Progenitor cell of endocrine pancreas (in vitro differentiated cells): ENCODE measurements at places on chromosomes 5 and 9.

DNA sequence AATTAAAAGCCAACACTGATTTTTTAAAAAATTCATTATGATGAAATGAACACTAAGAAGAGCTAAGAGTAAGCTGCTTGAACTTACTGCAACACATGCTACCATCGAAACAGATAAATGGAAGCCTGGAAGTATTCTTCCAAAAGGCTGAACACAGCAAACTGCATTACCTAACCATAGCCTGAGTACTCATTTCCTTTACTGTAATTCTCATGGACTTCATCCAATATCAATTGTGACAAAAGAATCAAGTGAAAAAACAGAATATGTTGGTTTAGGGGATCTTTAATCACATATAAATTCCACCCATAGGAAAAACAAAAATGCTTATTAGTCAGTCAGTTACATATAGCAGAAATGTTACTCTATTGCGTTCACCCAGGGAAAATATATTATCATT lies 68.5 kb downstream of the DROSHA start:
- no peak for DNase-seq

DNA sequence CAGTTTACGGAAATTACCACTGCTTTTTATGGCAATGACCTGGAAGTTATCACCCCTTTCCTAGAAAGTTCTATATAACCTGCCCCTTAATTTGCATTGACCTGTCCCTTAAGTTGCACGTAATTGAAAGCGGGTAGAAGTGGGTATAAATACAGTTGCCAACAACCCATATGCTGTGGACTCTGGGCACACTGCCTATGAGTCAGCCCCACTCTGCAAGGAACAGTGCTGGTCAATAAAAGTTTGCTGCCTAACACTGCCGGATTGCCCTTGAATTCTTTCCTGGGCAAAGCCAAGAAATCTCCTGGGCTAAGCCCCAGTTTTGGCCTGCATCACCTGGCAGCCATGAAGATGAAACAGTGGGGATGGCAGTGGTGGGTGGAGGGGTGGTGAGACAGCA lies 23.9 kb upstream of the CLPTM1L start:
- no peak for DNase-seq

- no peak for DNase-seq
Observed at GRCh38 chr5:56514245-56514644, 281.1 kb upstream of the ANKRD55 start.

- no peak for DNase-seq
Observed at GRCh38 chr5:140549237-140550144, 2.0 kb downstream of the EIF4EBP3 start.

DNA sequence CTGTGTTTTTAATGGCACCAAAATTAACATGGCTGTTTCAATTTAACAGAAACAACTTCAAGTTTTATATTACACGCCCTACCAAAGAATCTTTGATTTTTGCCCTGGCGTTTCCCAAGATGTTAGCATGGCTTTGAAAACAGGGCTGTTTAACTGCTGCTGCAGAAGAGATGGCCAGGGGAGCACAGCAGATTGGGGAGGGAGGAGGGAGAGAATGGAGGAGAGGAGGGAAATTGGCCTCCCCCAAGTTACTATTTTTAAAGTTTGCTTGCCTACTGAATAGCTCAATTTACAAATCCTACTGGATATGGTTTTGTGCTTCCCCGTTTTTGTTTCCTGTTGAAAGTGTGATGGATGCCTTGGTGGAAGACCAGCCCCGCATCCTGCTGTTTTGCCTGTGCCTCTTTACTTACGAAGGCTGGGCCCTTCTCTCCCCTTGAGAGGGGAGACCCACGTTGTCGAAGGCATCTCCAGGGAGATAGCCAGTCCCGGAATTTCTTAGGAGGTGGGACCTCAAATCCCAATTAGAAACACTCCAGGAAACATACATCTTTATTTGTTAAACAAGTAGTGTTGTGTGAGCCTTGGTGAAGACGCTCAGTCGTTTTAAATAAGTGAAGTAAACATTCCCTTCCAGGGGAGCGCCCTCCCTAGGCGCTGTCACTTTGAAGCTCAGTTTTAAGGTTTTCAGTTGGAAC lies 98.6 kb downstream of the AOPEP start:
- DNase-seq = no peak

DNA sequence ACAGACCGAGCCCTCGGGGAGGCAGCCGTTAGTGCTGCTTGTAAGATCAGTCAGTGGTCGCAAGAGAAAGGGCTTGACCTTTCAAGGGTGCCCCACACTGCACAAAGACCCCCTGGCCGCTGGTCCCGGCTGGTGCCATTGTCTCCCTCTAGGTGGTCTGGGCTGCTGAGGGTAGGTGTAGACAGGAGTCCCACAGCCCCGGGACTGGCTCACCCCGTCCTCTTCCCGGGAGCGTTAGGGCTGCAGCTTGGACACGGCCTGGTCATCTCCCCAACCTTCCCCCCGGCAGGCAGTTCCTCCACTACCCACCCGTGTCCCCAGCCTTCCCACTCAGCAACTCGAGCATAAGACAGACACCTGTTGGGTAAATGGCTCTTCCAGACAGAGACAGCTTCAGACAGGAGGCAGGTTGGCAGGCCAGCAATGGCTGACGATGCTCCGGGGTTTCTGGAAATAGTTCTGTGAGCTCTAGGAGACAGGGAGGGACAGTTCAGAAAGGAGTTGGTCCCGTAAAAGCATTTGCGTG lies 15.3 kb upstream of the TMEM250 start:
- no peak for DNase-seq

- no peak for DNase-seq
Observed at GRCh38 chr5:9419794-9420193, 126.1 kb downstream of the SEMA5A start.

DNA sequence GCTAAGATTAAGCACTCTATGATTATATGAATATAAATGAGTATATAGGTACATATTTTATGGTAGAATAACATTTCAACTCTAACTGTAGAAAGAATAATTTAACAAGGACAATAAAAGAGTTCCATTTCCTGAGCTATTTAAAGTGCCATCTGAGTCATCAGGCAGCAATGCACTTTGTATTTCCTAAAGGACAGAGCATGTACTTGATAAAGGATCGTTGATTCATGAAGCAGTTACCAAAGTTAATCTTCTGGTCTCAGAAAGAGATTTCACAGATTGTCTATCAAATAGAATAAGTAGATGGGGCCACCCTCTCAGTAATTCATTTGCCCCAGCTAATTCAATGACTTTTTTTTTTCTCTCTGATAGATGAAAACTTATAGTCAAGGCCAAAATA lies 747.8 kb downstream of the CDH18 start:
- no peak for DNase-seq

- DNase-seq = peak; percentile 56
Observed at GRCh38 chr5:72108202-72109061, 1.2 kb downstream of the MAP1B start.

GRCh38 chr5:32831624-32832023 lies 120.5 kb downstream of the NPR3 start:
- no peak for DNase-seq

DNA sequence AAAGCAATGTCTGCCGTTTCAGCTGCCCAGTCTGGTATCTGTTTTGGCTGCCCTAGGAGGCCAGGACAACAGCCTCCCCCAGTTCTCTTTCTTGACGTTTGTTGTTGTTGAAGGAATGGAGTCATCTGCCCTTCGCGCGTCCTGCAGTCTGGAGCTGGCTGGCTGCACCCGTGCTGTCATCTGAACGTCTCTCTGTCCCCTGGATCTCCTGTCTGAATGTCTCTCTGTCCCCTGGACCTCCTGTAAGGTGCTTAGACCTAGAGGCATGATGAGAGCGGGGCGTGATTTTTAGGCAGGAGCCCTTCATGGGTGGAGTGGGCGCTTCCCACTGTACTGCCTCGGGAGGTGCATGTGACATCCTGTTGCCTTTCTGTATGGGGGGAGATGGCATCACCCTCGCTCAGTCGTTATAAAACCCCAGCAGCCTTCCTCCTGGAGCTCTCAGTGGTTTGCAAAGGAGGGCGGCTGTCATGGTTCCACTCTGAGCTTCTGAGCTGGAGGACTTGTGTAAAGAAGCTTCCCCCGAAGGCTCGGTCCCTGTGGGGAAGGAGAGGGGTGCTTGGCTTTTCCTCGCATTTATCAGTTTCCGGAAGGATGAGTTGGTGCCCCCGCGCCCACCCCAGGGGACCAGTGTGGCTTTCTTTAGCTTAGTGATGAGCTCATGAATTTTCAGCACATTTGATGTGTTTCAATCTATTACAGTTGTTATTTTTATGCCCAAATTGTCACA lies 49.8 kb upstream of the OLFM1 start:
- DNase-seq = no peak

DNA sequence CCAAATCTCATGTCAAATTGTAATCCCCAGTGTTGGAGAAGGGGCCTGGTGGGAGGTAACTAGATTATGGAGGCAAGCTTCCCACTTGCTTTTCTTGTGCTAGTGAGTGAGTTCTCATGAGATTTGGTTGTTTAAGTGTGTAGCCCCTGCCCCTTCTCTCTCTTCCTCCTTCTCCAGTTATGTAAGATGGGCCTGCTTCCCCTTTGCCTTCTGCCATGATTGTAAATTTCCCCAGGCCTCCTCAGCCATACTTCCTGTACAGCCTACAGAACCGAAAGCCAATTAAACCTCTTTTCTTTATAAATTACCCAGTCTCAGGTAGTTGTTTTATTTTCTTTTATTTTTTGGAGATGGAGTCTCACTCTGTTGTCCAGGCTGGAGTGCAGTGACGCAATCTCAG lies 18.2 kb upstream of the TXNDC8 start:
- no peak for DNase-seq

- no peak for DNase-seq
Observed at GRCh38 chr9:133355881-133356357, 368 bp downstream of the SURF1 start.

DNA sequence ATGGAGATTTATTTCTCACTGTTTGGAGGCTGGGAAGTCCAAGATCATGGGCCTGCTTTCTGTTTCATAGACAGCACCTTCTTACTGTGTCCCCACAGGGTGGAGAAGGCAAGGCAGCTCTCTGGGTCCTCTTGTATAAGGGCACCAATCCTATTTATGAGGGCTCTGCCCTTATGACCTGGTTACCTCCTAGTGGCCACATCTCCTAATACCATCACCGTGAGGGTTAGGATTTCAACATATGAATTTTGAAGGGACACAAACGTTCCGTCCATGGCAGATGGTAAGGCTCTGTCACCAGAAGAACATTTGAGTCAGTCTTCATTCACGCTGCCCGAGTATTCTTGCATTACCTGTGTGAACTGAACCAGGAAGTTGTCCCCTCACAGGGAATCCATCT lies 48.4 kb downstream of the ANKRD33B start:
- DNase-seq = no peak

GRCh38 chr9:116501871-116502270 lies 185.2 kb upstream of the TRIM32 start:
- no peak for DNase-seq

DNA sequence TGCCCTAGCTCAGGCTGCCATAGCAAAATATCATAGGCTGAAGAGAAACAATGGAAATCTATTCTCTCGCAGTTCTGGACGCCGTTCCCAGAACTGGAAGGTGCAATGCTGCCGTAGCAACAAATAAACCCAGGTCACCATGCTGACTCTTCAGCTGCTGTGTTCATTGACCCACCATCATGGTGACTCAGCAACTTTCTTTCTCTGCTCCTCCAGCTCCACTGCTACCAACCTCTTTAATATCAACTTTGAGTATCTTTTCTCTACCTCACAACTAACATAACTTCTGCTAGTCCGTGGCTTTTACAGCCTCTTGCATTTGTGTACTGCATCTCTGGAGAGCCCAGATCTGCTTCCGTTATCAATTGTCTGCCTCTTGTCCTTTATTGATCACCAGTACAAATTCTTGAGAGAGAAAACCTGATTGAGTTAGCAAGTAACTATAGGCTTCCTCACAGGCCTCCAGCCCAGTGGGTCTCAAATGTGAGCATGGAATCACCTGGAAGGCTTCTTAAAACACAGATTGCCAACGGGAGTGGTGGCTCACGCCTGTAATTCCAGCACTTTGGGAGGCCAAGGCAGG lies 47.3 kb upstream of the SLC30A5 start:
- no peak for DNase-seq

- DNase-seq = no peak
Observed at GRCh38 chr9:136247947-136248637, 2.5 kb upstream of the QSOX2 start.

DNA sequence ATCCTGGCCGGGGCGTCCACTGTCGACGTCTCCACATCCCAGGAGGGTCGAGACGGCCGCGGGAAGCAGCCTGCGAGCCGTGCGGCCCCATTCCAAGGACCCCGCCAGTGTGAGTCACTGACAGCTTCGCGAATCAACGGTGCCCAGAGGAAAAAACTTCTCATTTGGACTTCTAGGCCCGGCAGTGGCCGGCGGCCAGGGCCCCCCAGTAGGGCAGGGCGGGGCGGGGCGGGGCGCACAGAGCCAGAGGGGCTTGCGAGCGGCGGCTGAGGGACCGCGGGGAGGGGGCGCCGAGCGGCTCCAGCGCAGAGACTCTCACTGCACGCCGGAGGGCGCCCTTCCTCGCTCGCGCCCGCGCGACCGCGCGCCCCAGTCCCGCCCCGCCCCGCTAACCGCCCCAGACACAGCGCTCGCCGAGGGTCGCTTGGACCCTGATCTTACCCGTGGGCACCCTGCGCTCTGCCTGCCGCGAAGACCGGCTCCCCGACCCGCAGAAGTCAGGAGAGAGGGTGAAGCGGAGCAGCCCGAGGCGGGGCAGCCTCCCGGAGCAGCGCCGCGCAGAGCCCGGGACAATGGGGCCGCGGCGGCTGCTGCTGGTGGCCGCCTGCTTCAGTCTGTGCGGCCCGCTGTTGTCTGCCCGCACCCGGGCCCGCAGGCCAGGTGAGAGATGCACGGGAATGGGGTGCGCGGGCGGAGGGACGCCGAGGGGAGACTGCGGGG lies at the start of gene F2R:
Gene F2R, plus strand, starts transcription at position 391 of the 720 bp plus-strand sequence. Its CDS starts 182 bp downstream, at position 573.
- DNase-seq = peak; percentile 62
